WTC11 (cell line): ENCODE measurements at places on chromosomes 2 and 18.

- no peak for DNase-seq
- no peaks in the 10 kb centered on the region; the same call in 1 of the 2 replicates for H3K36me3 ChIP-seq
- H3K27ac ChIP-seq: no peak overlapping the region
- H3K27me3 ChIP-seq: peaks cover 2% of the 10 kb centered on the region; the same call in 1 of the 2 replicates
Measured at GRCh38 chr2:150963336-150963735, 298.3 kb downstream of the RBM43 start.

DNA sequence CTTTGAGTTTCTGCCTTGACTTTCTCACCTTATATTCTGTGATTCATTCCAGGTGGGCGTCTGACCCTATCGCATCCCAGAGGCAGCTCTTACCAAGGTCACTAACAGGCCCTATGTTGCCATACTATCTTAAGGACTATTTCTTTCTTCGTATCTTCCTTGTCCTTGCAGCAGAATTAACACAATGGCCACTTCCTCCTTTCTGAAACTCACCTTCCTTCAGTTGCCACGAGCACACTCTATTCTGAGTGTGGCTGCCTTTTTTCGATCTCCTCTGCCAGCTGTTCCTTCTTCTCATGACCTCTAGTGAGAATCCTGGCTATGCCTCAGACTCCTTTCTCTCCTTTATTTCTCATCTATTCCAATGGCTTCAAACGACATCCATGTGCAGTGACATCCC is 160.4 kb upstream of the CCDC195 start:
- H3K27me3 ChIP-seq: no peaks in the 10 kb centered on the region
- H3K4me1 ChIP-seq: no peaks in the 10 kb centered on the region
- H3K27ac ChIP-seq: no peak overlapping the region
- H3K36me3 ChIP-seq: no peaks in the 10 kb centered on the region
- no peak overlapping the region for H3K4me3 ChIP-seq

DNA sequence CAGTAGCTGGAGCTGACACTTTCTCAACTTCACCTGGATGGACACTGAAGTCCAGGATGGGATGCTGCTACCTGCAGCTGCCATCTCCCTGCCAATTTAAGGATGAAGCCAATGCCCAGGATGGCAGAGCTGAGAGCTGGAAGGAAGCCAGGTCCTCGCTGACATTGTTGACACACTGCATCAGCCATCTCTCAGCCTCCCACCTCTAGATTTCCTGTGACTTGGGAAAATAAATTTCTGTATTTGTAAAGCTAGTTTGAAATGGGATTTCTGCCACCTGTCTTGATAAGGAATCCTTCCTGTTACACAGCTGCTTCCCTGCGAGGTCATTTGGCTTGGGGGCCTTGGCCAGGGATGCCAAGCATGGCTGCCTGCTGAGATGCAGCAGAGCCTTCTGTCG is 43.5 kb downstream of the KCTD1 start:
- H3K27me3 ChIP-seq: no peaks in the 10 kb centered on the region
- no peaks in the 10 kb centered on the region for H3K36me3 ChIP-seq
- peaks cover 6% of the 10 kb centered on the region; the same call in 1 of the 2 replicates for H3K4me1 ChIP-seq
- no peak overlapping the region for H3K27ac ChIP-seq

GRCh38 chr2:147172493-147173188 is 672.2 kb upstream of the ACVR2A start:
- peaks cover 33% of the 10 kb centered on the region for H3K4me1 ChIP-seq
- H3K27me3 ChIP-seq: peaks cover 29% of the 10 kb centered on the region
- H3K4me3 ChIP-seq: no peak overlapping the region
- H3K27ac ChIP-seq: no peak overlapping the region
- H3K36me3 ChIP-seq: no peaks in the 10 kb centered on the region

GRCh38 chr2:181407171-181407570 is 50.0 kb upstream of the ITGA4 start:
- H3K27ac ChIP-seq: no peak overlapping the region
- peaks cover 5% of the 10 kb centered on the region; the same call in 1 of the 2 replicates for H3K27me3 ChIP-seq
- peaks cover 32% of the 10 kb centered on the region for H3K4me1 ChIP-seq
- DNase-seq: no peak
- 0 out of 2 replicates have a peak, but pooled peaks cover 2% of the 10 kb centered on the region for H3K36me3 ChIP-seq

- no peaks in the 10 kb centered on the region for H3K27me3 ChIP-seq
- peak overlapping the region; percentile 49; the same call in 1 of the 2 replicates for H3K27ac ChIP-seq
- DNase-seq: peak; percentile 72
- H3K4me3 ChIP-seq: no peak overlapping the region
- H3K4me1 ChIP-seq: peaks cover 21% of the 10 kb centered on the region
Measured at GRCh38 chr2:27723372-27724144, 48.0 kb upstream of the MRPL33 start.

DNA sequence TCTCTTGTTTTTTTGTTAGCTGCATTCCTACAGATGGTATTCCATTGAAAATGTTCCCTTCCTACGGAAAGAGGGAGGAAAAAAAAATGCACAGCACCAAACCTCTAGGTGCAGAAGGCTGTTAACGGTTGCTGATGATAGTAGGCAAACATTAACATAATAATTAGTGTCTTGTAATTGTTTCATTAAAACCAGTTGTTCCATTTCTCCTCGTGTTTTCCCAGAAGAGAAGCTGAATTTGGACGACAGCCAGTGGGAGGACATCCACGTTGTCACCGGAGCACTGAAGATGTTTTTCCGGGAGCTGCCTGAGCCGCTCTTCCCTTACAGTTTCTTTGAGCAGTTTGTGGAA is 494.7 kb downstream of the ARHGAP15 start:
- no peaks in the 10 kb centered on the region for H3K27me3 ChIP-seq
- no peak overlapping the region for H3K27ac ChIP-seq
- DNase-seq: no peak

GRCh38 chr2:36677386-36677785 is 19.1 kb upstream of the VIT start:
- peaks cover 3% of the 10 kb centered on the region; the same call in 1 of the 2 replicates for H3K27me3 ChIP-seq
- peaks cover 29% of the 10 kb centered on the region for H3K4me1 ChIP-seq
- peaks cover 19% of the 10 kb centered on the region for H3K36me3 ChIP-seq
- no peak for DNase-seq

GRCh38 chr2:158464426-158465281 is 7.9 kb downstream of the PKP4 start:
- peaks cover 38% of the 10 kb centered on the region for H3K4me1 ChIP-seq
- no peak overlapping the region for H3K27ac ChIP-seq
- no peaks in the 10 kb centered on the region for H3K27me3 ChIP-seq
- no peaks in the 10 kb centered on the region for H3K36me3 ChIP-seq
- H3K4me3 ChIP-seq: no peak overlapping the region

DNA sequence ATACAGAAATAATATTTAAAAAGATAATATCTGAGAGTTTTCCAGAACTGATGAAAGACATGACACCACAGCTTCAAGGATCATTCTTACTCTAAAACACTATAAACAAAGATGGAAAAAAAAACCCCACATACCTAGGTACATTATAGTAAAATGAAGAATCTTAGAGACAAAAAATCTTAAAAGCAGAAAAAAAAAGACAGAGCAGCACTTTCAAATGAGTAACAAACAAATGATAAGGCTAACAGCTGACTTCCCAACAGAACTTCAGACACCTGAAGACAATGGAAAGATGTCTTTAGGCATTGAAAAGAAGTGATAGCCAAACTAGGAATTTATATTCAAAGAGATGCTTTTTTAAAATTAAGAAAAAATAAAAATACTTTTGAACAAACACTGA is 21.2 kb upstream of the AFF3 start:
- no peak overlapping the region for H3K27ac ChIP-seq
- H3K36me3 ChIP-seq: peaks cover 20% of the 10 kb centered on the region
- no peak overlapping the region for H3K4me3 ChIP-seq
- H3K27me3 ChIP-seq: no peaks in the 10 kb centered on the region
- H3K4me1 ChIP-seq: no peaks in the 10 kb centered on the region
- no peak for DNase-seq

DNA sequence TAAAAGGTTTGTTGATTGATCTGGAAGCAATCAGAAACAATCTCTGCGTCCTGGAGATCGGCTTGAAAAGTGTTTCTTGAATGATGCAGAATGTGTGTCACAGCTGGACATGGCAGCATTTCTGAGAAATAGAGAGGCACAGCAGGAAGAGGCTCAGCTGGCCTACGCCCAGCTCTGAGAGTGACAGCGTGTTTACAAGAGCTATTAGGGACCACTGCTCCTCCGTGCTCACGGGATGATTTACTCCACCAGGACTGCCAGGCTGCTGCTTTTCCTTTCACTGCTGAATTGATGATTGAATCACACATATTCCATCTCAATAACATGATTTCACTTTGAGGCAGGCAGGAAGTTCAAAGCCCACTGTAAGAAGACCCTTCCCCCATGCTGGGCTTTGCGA is 62.8 kb downstream of the GALNT14 start:
- DNase-seq: no peak
- H3K36me3 ChIP-seq: no peaks in the 10 kb centered on the region
- no peaks in the 10 kb centered on the region for H3K27me3 ChIP-seq
- peaks cover 32% of the 10 kb centered on the region for H3K4me1 ChIP-seq
- H3K27ac ChIP-seq: no peak overlapping the region

- no peaks in the 10 kb centered on the region for H3K36me3 ChIP-seq
- H3K4me1 ChIP-seq: no peaks in the 10 kb centered on the region
- peaks cover 4% of the 10 kb centered on the region; the same call in 1 of the 2 replicates for H3K27me3 ChIP-seq
- no peak for DNase-seq
- H3K4me3 ChIP-seq: no peak overlapping the region
- no peak overlapping the region for H3K27ac ChIP-seq
Measured at GRCh38 chr2:13504808-13505207, 788.1 kb downstream of the TRIB2 start.

DNA sequence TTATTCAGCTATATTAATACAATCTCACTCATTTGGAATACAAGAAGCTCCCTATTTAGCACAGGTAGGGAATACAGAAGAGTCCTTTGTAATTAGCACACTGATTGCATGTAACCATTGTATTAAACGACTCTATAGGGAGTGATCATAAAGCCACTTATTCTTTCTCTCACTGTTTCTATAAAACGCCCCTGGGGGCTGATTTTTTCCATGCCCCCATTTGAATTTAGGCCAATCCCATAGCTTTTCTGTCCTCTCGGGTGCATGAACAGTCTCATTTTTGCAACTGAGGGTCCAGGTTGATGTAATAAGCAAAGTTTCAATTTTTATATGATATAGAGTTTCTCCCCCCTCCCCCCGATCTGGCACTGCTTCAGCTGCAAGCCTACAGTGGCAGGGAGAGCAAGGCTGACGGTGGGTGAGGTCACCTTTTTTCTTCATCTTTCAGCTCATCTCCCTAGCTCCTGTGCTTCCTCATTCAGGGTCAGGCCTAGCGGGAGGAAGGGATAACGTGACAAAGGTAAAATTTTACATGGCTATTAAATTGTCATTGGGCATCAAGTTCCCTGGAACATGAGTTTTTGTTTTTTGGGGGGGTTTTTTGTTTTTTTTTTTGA is 45.7 kb downstream of the GAD1 start:
- no peak for DNase-seq
- no peaks in the 10 kb centered on the region for H3K36me3 ChIP-seq
- no peak overlapping the region for H3K27ac ChIP-seq
- H3K4me1 ChIP-seq: no peaks in the 10 kb centered on the region

DNA sequence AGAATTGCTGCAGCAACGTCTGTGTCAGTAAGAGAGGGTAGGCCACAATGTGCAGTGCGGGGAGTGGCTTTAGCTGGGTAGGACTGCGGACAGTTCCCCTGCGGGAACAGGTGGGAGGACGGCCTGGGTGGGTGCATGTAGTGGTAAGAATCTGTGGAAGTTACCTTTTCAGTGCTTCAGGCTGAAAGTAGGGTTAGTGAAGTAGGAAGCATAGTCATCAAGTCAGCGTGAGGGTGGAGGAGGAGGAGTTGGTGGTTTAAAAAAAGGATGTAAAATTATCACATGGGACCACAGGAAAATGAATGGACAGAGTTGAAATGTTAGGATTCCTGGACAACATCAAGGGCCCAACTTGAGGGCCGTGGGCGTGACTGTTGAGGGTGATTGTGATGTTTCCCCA is 13.2 kb downstream of the CEP192 start:
- DNase-seq: no peak
- H3K27me3 ChIP-seq: no peaks in the 10 kb centered on the region
- no peaks in the 10 kb centered on the region for H3K4me1 ChIP-seq
- no peak overlapping the region for H3K27ac ChIP-seq
- H3K4me3 ChIP-seq: no peak overlapping the region

DNA sequence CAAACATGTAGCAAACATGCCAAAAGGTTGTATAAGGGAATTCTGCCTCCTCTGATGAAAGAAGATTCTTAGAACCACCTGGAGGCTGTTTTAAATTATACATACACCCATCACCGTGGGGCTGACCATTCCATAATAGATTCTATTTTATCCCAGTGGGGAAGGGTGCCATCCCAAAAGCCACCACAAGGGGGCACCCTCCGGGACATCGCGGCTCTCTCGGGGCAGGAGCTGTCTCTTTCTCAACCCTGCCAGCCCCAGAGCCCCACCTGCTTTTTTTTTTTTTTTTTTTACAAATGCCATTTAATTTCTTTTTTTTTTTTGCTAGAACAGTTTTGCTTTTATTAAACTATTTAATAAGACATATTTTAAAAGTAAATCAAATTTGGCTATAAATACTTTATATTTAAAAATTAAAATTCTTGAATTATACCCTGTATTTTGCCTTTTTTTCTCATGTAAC is 8.6 kb upstream of the MTCL1 start:
- DNase-seq: peak; percentile 83
- no peak overlapping the region for H3K27ac ChIP-seq
- H3K27me3 ChIP-seq: no peaks in the 10 kb centered on the region
- peaks cover 2% of the 10 kb centered on the region; the same call in 1 of the 2 replicates for H3K4me1 ChIP-seq
- no peaks in the 10 kb centered on the region for H3K36me3 ChIP-seq
- no peak overlapping the region for H3K4me3 ChIP-seq

DNA sequence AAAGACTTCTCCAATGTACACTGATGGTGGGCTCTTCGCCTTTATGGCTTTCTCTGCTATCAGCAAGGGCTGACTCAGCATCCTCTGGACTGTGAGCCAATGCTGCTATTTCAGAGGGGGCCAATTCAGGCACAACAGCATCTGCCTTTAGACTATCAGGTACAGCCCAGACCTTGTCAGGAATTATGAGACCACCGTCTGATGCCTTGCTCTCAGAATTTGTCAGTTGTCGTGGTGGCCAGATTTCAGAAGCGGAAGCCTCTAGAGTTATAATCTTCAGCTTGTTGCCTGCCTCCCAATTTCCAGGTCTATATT is 92.7 kb downstream of the ALPK2 start:
- peaks cover 16% of the 10 kb centered on the region for H3K27me3 ChIP-seq
- no peaks in the 10 kb centered on the region for H3K36me3 ChIP-seq
- no peak for DNase-seq
- H3K4me1 ChIP-seq: peaks cover 39% of the 10 kb centered on the region

DNA sequence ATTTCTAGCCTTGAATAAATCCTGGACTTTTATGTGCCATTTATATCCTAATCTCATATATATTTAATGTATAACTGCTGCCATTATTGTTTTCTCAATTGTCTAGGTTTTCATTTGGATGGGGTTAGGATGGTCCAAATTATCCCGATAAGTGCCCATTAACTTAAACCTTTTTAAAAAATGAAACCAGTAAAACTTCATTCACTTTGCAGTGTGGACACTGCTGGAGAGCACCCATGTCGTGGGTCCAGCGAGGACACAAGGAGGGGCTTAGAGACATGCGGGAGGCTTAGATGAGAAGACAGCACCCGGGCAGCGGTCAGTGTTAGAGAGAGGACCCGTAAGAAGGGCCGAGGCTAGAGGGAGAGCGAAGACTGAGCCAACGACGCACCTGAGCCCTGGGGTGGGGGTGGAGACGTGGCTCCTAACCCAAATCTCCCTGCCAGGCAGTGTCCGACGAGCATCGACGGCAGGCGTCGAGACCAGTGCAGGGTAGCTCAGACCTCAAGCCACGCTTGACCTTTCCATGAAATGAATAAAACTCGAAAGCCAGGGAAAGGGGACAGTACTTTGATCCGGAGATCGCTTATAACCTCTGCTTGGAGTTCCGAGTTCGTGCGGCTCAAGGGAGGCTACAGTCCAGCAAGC is 9.0 kb upstream of the EN1 start:
- H3K36me3 ChIP-seq: no peaks in the 10 kb centered on the region
- no peak overlapping the region for H3K27ac ChIP-seq

- no peaks in the 10 kb centered on the region for H3K36me3 ChIP-seq
- H3K27me3 ChIP-seq: peaks cover 3% of the 10 kb centered on the region; the same call in 1 of the 2 replicates
- no peak overlapping the region for H3K4me3 ChIP-seq
- DNase-seq: no peak
- H3K4me1 ChIP-seq: no peaks in the 10 kb centered on the region
- H3K27ac ChIP-seq: no peak overlapping the region
Measured at GRCh38 chr2:136214307-136215200, 96.6 kb upstream of the CXCR4 start.
